ENCODE measurements at places on chromosomes 4 and X. TPM values are rescaled to one million over a fixed set of nuclear protein-coding genes. Genes with fewer than 3 reads are reported as not detected.

- no peak for DNase-seq
These were observed 228.4 kb upstream of the PSAPL1 start for GRCh38 chr4:7663075-7663541.

The HOPX gene
- 33.5 TPM for total RNA-seq

DNA sequence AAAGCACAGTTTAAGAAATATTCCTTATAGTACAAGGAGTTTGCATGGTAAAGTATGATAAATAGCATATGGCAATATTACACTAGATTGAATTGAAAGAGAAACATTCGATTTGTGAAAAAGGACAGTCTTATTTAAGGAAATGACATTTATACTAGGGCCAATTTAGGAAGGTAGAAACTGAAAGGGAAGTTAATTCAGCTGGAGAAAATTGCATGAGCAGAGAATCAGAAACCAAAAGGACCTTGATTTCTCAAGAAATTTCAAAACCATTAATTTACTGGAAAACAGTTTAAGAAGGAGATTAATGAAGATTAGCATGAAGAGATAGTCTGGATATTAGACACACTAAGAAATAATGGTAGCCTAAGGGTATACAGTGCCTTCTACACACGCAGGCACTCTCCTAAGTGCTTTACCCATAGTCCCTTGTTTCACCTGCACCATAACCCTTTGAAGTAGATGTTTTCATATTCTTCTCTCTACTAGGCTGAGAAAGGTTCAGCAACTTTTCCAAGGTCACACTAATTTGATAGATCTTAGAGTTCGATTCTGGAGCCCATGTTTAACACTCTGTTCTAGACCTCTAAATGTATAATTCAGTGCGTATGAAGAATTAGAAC lies 259.1 kb upstream of the SLIT2 start:
- DNase-seq: no peak

The DMP1 gene
- total RNA-seq: not detected

- DNase-seq: no peak
These were observed 58.7 kb downstream of the FNIP2 start for GRCh38 chr4:158827543-158827981.

DNA sequence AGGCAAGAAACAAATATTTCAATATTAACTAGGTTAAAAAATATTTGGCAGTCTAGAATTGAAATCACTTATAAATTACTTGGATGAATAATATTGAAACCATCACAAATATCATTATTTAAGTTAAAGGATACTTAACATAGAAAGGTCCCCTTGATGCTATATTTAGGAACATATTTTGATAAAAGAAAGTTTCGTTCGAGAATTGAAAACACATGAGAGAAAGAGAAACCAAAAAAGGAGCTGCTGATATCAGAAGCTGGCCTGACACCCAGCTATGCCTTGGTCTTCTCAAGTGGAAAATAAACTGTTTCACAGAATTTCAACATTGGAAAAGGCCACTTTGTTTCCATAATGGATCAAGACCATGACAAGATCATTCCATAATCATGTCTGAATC lies 762.4 kb downstream of the DMD start:
- DNase-seq: no peak

The RAB39B gene
- 8.3 TPM for total RNA-seq

GRCh38 chrX:11461201-11462001 lies 168.2 kb downstream of the AMELX start:
- DNase-seq: no peak

DNA sequence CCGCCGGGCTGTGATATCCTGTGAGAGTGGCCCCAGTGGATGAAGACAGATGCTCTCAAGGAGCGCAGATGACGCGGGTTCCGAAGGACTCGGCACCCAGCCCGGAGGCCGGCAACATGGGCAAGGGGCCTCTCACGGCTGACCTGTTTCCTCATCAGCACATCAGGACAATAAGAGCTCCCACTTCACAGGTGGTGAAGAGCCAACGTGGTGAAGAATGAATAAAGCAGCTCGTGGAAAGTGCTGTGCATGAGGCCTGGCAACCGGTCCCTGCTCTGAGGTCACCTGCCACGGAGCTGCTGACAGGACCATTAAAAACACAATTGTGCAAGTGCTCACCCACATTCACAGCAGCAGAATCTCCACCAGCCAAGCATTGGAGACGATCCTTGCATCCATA lies 22.9 kb downstream of the ABLIM2 start:
- DNase-seq: no peak

- no peak for DNase-seq
These were observed 1.3 kb downstream of the TCEAL4 start for GRCh38 chrX:103586659-103587058.

GRCh38 chr4:138595171-138595570 lies 353.0 kb upstream of the SLC7A11 start:
- DNase-seq: no peak

- no peak for DNase-seq
These were observed 104.5 kb downstream of the SHISA3 start for GRCh38 chr4:42501624-42502401.

The MAGEA8 gene
- not detected for total RNA-seq

GRCh38 chr4:2402941-2403340 lies 15.5 kb downstream of the ZFYVE28 start:
- DNase-seq: no peak

GRCh38 chrX:72304877-72305276 lies 837 bp downstream of the CITED1 start:
- no peak for DNase-seq

The MAGEA9B gene
- total RNA-seq: not detected

GRCh38 chrX:153458476-153458875 lies 11.9 kb downstream of the HAUS7 start:
- no peak for DNase-seq

GRCh38 chr4:46645126-46645525 lies 255.2 kb upstream of the GABRA2 start:
- DNase-seq: no peak

- DNase-seq: no peak
These were observed 1.7 kb upstream of the PCDH10 start for GRCh38 chr4:133147286-133147821.

DNA sequence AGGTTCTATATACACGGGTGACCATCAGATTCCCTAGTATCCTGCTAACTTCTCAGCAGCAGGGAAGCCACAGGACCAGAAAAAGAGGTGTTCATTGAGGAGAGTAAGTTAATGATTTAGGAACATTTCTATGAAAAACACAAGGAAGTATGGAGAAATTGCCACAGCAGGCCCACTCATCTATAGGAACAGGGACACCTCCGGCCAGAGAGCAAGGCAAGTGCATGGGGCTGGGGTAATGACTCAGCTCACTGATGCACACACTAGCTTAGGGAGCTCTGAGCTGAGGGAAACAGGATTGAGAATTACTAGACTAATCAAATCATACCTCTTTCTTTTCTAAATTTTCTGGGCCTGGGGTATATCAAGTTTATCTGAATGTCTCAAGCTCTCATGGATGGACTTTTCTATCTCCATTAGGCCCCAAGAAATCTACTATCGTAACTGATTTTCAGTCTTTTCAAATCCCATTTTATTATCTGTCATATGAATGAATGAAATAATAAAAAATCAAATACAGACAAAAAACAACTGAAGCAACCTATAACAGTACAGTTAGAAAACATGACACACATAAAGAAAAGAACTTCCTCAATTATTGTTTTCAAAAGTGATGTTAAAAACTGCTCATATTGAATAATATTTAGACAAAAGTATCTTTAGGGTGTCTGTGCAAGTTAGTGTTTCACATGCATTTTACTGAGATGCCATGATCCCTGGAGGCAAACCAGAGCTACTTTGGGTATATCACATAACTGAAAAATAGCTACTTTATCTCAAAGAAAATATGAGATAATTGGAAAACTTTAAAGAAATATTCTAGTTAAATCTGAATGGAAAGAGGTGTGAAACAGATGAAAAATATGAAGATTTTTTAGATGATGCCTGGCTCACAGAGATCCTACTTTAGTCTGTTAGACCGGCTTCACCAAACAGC lies 89.8 kb downstream of the FBXO8 start:
- DNase-seq: no peak

GRCh38 chr4:120808475-120809141 lies 113.9 kb downstream of the PRDM5 start:
- DNase-seq: no peak

All from activated naive CD4-positive, alpha-beta T cell treated with anti-CD3 and anti-CD28 coated beads, Interleukin-2, amount 50 U/mL, for 72 hours (primary cell).